WERI-Rb-1 (cell line): ENCODE measurements at places on chromosomes 7 and 10.

DNA sequence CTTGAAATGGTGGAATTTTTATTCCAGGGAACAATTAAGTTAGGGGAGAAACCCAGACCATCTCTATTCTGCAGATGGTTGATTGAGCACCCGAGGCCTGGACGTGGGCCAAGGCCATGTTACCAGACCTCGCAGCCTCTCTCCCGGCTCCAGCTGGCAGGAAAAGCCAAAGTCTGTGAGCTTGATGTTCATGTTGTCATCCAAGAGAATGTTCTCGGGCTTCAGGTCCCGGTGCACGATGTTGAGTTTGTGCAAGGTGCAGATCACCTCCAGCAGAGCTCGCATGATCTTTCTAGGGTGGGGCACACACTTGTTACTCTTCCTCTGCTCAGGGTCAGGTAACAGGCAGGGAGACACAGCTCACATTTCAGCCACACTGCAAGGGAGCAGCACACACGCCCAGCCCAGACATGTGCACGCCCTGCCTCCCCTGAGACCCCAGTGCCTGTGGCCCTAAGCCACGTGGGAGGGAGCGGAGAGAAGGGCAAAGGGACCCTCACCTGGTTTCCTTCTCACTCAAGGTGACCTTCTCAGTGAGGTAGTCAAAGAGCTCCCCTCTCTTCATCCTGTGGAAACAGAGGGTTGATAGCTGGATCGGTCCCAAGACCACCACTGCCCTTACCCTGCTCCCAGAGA is 9.5 kb downstream of the PHKG1 start:
- no peak for DNase-seq

DNA sequence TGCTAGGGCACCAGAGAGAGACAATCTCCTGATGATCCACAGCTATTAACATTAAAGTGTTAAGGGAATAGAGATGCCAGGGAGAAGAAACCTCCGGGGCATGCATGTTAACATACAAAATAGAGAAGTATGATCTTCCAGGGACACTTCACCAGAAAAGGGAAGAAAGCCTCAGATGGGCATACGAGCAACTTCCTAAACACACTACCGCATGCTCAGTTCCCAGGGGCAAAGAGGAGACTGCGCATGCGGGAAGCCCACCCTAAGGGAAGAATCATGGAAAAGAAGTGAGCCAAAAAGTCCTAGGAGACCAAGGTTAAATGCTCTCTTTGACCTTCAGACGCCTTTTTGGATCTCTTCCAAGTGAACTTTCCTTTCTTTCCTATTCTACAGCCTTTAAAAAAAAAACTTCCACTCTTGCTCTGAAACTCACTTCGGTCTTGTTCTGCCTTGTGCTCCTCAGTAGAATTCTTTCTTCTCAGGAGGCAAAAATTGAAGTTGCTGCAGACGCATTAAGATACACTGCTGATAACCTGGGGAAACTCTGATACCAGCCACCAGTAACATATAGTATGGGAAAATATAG is 1211.3 kb downstream of the REEP3 start:
- no peak for DNase-seq

DNA sequence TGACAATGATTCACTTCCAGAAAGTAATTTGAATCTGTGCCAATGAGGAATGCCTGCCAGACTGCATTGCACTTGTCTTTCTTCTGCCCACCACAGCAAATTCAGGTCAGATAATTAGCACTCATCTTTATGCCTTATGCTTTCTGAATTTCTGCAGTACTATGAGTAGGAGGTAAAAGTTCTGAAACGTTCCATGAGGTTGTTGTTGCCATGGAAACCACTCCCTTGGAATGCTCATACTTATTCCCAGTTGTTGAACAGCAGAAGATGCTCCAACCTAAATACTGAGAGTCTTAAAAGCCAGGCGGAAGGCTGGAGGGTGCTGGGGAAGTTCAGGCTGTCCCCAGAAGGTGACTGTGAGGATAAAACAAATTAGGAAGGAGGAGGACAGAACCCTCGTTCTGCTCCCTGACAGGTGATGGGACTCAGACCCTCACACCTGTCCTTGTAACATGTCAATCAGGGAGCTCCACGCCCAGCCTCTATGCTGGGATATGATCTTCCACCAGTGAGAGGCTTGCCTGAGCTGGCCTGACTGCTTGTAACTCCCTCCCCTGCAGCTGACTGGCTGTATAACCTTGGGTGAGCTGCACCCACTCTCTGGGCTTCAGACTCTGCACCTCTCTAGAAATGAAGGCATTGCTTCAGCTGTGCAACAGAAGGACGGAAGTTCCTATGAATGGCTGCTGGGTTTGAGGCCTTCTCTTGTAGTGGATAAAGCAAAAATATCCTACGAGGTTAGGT is 554.3 kb upstream of the MGMT start:
- DNase-seq = no peak

- peak; percentile 23 for DNase-seq
Observed at GRCh38 chr7:3897430-3898372, 596.6 kb downstream of the SDK1 start.

- no peak for DNase-seq
Observed at GRCh38 chr10:118960157-118961090, 69.1 kb upstream of the NANOS1 start.

GRCh38 chr10:95373660-95374059 is 82.9 kb upstream of the PDLIM1 start:
- no peak for DNase-seq

DNA sequence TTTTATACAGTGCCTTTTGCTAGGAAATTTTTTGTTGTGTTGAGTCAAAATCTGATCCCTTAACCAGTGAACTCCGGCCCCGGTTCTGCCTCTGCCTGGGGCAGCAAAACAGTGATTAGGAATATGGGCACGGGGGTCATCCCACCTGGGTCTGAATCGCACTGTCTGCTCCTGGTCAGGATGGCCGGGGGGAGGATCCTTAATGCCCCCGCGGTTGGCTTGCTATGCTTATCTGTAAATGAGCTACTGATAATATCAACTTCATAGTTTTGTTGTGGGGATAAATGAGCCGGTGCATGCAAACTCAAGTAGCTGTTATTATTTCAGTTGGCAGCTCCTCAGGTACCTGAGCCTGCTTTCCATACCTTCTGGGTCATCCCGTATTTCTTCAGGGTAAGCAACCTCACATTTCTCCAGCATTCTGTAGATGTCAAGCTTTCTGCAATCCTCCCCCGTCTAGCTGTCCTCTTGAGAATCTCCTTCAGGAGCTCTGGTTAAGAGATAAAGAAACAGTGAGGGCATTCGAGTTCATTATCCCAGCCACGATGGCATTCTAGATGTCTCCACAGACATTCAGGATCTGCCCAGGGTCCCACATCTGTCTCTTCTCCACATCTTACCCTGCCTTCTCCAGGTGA is 592.2 kb downstream of the SDK1 start:
- no peak for DNase-seq

- no peak for DNase-seq
Observed at GRCh38 chr10:90675621-90676020, 182.2 kb downstream of the HTR7 start.

DNA sequence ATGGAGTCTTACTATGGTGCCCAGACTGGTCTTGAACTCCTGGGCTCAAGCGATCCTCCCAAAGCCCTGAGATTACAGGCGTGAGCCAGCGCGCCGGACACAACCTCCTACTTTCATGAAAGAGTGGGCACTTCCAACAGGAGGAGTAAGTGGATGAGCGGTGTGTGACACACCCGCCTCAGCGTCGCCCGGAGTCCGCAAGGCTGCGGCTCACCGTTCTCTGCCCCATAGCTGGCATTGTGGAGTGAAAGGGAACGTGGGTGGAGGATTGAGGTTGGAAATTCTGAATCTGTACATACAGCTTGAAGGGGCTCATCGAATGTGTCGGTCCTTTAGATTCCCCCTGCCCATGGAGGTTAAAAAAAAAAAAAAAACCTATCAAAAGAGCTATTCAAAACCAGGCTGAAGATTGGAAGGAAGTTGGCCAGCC is 524 bp upstream of the PRXL2A start:
- peak; percentile 65 for DNase-seq

GRCh38 chr10:114995468-114996247 is 57.7 kb downstream of the TRUB1 start:
- DNase-seq = no peak

DNA sequence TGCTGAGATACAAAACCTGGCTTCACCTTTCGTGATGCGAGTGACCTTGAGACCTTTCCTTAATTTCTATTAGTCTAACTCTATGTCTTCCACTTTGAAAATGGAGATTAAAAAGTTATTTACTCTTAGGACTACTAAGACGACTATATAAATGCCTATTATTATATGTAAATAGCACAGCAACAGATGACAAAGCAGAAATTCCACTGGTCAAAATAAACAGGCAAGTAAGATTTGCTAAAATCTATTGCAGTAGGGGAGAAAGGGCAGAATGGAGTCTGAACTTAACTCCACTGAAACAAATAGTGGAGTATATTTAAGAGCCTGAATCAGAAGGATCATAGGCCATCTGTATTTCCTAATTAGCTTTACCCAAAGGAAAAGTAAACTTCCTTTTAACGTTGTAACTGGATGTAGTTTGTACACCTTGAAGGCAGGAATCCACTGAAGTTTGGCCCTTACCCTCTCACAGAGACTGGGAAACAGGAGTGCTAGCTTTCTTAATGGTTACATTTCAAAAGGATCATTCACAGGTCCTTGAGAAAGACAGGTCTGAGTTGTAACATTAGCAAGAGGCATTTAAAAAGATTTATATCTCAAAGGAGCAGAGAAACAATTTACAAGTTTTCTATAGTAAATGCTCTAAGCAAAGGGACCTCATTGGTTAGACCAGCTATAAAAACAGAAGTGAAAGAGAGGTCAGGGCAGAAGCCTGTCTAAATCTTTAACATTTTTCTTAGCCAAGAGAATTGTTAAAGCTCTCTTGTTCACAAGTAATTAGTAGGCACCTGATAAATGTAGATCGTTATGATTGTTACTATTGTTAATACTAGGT is 332.5 kb downstream of the ZWINT start:
- no peak for DNase-seq

GRCh38 chr7:125572414-125572813 is 642.8 kb upstream of the POT1 start:
- DNase-seq = no peak

DNA sequence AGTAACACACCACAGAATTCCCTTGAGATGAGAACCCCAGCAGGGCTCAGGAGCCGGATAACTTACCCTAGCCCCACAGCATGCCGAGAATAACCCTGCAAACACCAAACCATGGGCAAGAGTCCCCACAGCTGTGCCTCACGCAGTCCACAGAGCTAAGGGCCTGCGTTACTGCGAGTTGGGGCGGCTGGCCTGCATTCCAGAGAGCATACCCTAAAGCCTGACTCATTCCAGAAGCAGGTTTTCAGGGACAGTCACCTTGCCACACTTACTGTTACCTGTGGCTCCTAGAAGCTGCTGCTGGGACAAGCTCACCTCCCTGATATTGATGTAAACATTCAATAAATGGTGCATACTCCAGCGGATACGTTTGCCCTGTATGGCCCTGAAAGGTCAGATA is 18.6 kb downstream of the FGFR2 start:
- DNase-seq = no peak

DNA sequence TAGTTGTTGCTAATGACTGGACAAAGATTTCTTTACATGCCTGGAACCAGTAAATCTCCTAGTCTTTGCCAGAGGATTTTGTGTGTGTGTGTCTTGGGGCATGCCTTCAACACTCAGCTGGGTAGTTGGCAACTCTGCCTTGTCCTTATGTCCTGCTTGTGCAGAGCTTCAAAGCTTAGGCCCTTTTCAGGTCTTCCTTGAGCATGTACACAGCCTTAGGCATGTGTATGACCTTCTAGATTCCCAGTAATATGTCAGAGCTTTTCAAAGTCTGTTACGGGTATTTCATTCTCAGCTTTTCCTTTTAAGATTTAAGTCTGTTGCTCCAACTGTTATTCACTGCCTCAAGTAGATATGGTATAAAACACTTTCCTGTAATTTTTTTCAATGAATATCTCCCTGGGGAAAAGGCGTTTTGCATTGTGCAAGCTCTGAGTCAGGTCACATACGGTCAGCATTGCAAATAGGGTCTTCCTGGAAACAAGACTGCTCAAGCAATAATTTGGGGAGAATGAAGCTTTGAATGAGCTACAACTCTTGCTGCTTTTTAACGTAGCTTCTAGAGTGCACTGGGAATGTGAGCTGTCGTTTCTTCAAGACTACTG is 25.5 kb downstream of the SHOC2 start:
- DNase-seq = no peak
